ENCODE measurements at places on chromosomes 2 and 18. TPM values are rescaled to one million over a fixed set of nuclear protein-coding genes. Genes with fewer than 3 reads are reported as not detected.

- H3K27ac ChIP-seq = no peak overlapping the region
- H3K4me3 ChIP-seq = no peak overlapping the region
- H3K36me3 ChIP-seq = no peaks in the 10 kb centered on the region
- no peaks in the 10 kb centered on the region for H3K27me3 ChIP-seq
- DNase-seq = no peak
Measured at GRCh38 chr18:12012697-12013096, 31.4 kb downstream of the IMPA2 start.

DNA sequence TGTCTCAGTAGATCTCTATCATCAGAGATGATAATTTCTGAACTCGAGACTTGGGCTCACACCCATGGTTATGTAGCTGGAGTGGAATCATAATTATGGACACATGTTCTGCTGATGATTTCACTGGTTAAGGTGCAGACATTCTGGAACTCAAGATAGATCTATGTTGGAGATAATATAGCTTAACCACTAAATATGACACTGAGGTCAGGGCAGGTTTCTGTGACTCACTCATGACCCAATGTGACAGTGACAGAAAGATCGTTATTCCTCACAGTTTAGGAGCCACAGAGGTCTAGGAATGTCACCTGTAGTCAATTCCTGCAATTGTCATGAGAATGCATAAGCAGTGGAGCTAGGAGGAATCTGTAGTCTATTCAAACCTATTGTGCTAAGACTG is 828.6 kb downstream of the TRIB2 start:
- no peaks in the 10 kb centered on the region for H3K27me3 ChIP-seq
- DNase-seq = no peak
- H3K36me3 ChIP-seq = no peaks in the 10 kb centered on the region

- DNase-seq = no peak
- H3K36me3 ChIP-seq = no peaks in the 10 kb centered on the region
- no peak overlapping the region for H3K4me3 ChIP-seq
Measured at GRCh38 chr2:8872821-8873432, 35.5 kb upstream of the KIDINS220 start.

DNA sequence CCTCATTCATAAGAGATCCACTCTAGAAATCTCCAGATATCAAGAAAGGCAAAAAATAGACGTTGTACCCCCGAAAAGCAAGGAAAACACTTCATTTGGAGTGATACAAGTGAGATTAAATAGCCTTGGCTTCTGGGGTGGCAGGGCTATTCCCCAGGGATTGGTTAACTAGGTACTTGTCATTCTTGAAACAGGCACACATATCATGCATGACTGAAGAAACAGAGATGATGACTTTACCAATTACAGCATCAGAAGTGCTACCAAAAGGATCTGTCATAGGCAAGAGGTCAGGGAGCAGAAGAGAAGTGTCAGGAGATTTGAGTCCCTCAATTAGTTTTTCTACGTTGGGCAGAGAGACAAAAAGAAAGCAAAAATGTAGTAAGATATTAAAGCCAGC is 45.2 kb upstream of the NFU1 start:
- no peak overlapping the region for H3K4me3 ChIP-seq
- H3K27ac ChIP-seq = no peak overlapping the region
- DNase-seq = no peak
- peaks cover 1% of the 10 kb centered on the region for H3K36me3 ChIP-seq
- no peaks in the 10 kb centered on the region for H3K27me3 ChIP-seq

Gene IGFBP5
- total RNA-seq = not detected

GRCh38 chr2:181363164-181363563 is 94.0 kb upstream of the ITGA4 start:
- H3K4me1 ChIP-seq = peaks cover 11% of the 10 kb centered on the region
- peaks cover 1% of the 10 kb centered on the region for H3K36me3 ChIP-seq
- H3K27me3 ChIP-seq = no peaks in the 10 kb centered on the region

- H3K4me1 ChIP-seq = no peaks in the 10 kb centered on the region
- H3K36me3 ChIP-seq = no peaks in the 10 kb centered on the region
- H3K27me3 ChIP-seq = no peaks in the 10 kb centered on the region
- H3K27ac ChIP-seq = no peak overlapping the region
- H3K4me3 ChIP-seq = no peak overlapping the region
Measured at GRCh38 chr18:59488899-59489298, 129.8 kb upstream of the LMAN1 start.

Gene STPG4
- not detected for total RNA-seq

DNA sequence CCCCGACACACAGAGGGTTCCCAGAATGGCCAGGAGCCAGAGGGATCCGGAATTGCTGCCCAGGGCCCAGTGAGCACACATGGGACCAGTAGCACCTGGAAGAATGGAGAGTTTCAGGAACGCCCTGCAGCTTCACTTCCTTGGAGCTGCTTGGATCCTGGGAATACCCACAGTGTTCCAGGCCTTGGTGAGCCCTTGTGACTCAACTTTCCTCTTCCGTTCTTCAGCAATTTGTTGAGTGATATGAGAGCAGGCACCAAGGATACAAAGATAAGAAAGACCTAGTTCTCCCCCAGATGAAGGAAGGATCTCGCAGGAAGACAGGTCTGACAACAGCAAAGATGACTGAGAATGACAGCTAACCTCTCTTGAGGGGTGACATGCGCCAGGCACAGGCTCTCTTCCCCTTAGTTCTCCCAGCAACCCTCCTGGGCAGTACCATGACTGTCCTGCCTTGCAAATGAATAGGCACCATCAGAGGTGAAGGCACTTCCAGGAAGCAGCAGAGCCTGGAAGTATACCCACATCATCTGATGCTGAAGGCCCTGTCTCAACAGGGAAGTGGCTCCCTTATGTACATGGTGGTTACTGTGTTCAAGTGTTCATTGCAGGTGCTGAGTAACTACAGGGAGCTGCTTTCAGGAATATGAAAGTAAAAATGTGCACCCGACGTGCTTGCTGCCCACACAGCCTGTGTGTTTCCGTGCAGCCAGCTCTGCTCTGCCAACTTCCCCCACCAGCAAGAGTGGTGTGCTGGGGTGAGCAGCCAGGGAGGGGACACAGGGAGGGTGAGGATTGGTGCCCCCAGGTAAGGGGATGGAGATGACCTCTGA is 116.2 kb downstream of the STPG4 start:
- peaks cover 14% of the 10 kb centered on the region for H3K4me1 ChIP-seq
- DNase-seq = peak; percentile 13
- peak overlapping the region; percentile 84 for H3K27ac ChIP-seq
- H3K27me3 ChIP-seq = no peaks in the 10 kb centered on the region

DNA sequence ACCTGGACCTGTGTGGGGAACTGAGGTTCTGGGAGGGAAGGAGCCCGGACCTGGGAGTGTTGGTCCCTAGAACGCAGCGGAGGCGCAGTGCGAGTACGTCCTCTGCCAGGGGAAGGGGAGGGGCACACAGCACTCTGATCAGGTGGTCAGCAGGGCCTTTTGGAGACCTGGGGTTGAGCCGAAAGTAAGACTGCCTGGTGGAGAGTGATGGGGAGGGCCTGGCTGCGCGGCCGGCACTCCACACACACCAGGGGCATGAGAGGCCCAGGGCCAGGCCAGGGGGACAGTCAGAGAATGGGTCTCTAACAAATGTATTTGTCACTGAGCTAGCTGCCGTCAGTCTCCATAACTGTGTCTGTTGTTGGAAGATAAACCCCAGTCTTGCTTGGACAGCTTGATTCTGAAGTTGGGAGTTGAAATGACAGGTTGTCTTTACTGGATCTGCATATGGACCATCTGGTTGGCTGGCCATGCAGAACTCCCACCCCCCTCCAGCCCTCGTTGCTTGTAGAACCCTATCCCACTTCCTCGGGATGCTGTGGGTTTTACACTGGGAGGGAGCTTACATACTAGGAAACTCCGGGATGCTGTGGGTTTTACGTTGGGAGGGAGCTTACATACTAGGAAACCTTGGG is 75.4 kb upstream of the NFATC1 start:
- H3K4me1 ChIP-seq = peaks cover 11% of the 10 kb centered on the region
- no peak for DNase-seq
- H3K4me3 ChIP-seq = no peak overlapping the region
- H3K27ac ChIP-seq = no peak overlapping the region
- H3K27me3 ChIP-seq = no peaks in the 10 kb centered on the region

DNA sequence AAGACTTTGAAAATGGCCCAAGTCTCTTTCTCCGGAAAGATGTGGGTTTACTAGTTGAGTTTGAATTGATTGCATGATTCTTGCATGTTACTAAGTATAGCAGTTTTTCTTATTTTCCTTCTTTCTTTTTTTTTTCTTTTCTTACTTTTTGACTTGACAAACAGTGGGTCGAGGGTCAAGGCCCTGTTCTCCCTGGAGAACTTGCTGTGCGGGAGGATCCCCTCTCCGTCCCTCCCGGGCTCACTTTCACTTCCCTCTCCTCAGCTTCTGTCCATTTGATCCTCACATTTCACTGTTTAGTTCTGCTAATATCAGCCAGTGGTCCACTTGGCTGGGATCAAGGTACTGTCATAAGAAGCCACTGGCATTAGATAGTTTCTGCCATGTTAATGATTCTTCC is 767.4 kb downstream of the TDRD15 start:
- no peak overlapping the region for H3K27ac ChIP-seq
- H3K27me3 ChIP-seq = no peaks in the 10 kb centered on the region
- no peaks in the 10 kb centered on the region for H3K36me3 ChIP-seq
- H3K4me3 ChIP-seq = no peak overlapping the region
- H3K4me1 ChIP-seq = no peaks in the 10 kb centered on the region

Gene TDRD15
- total RNA-seq = not detected

GRCh38 chr2:3159782-3160545 is 217.7 kb downstream of the EIPR1 start:
- no peak for DNase-seq
- H3K36me3 ChIP-seq = peaks cover 7% of the 10 kb centered on the region
- no peak overlapping the region for H3K4me3 ChIP-seq
- no peaks in the 10 kb centered on the region for H3K27me3 ChIP-seq
- no peaks in the 10 kb centered on the region for H3K4me1 ChIP-seq

DNA sequence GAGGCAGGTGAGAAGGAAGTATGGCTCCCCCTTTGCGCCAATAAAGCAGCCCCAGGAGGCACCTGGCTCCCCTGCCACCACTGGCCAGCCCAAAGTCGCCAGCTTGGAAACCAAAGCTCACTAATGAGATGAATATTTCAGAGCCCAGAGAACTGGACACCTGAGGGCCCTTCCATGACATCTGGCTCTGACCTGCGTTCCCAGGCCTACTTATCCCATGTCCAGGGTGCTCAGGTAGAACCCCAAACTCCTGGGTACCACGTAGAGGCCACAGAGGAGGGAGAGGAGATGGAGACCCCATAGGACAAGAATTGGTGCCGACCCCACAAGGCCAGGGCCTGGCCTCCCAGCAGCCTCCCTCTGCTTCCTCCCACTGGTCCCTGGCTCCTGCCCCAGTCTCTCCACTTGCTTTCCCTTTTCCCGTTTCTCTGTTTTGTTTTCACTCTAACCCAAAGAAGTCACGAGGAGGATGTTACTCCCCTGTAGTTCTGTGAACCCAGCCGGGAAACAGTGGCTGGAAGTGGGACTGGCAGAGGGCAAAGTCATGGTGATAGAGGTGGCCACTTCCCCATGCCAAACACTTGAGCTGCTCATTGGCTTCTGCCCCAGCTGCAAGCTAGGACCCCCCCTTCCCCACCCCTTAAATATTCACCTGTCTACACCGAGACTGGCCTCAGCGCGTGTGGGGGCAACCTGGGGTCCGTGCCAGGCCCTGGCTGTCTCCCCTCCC is 820 bp downstream of the TMBIM1 start:
- H3K27me3 ChIP-seq = no peaks in the 10 kb centered on the region
- H3K36me3 ChIP-seq = no peaks in the 10 kb centered on the region
- DNase-seq = no peak
- H3K27ac ChIP-seq = peak overlapping the region; percentile 94
- peak overlapping the region; percentile 78 for H3K4me3 ChIP-seq

Gene REG1B
- not detected for total RNA-seq

DNA sequence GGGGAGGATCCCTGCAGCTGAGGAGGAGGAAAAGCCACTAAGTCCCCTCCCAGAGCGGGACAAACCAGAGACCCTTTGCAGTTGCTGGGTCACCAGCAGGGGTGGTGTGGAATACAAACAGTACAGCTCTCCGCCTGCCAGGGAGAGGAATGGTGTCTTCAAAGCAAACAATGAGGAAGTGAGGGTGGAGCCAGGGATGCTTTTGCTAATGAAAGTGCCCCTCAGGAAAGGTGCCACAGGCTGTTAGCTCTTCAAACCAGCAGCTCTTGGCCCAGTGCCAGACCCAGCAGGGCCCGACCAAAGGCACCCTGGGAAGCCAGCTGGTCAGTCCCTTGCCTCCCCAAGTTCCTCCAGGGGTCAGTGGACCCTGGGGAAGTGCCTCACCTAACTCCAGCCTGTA is 102.8 kb downstream of the HIBCH start:
- H3K36me3 ChIP-seq = no peaks in the 10 kb centered on the region
- no peaks in the 10 kb centered on the region for H3K27me3 ChIP-seq
- no peak overlapping the region for H3K4me3 ChIP-seq
- no peak overlapping the region for H3K27ac ChIP-seq

Measured in activated T-cell treated with anti-CD3 and anti-CD28 coated beads, Interleukin-2, amount 50 U/mL, for 72 hours (primary cell).